ENCODE measurements at places on chromosomes 5 and 9. TPM values are rescaled to one million over a fixed set of nuclear protein-coding genes. Genes with fewer than 3 reads are reported as not detected.
A peak's percentile ranks its signal among the peaks of the same experiment; 100 is the strongest.

Gene HTR1A
- total RNA-seq: not detected

GRCh38 chr5:110338341-110339083, 388.0 kb downstream of the TMEM232 start:
- no peak for DNase-seq

- DNase-seq: no peak
Measured at GRCh38 chr5:148615644-148616275, 38.6 kb downstream of the HTR4 start.

Gene PTCH1
- 15.2 TPM for total RNA-seq

DNA sequence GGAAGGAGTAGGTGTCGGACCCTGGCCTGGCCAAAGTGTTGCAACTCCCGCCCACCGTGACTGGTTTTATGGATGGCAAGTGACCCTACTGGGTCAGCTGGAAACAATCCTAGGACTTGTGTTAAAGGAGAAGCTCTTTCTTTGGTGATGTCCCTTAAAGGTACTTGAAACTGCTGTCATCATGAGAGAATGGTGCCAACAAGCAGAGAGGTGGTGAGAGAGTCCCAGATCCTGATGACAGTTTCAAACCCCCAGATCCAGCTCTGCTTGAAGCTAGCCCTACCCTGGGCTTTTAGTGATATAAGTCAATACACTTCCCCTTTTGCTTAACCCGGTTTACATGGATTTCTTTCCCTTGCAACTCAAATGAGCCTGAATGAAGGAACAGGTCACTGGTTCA, 72.5 kb upstream of the UBTD2 start:
- no peak for DNase-seq

GRCh38 chr9:109249615-109250014, 71.2 kb downstream of the EPB41L4B start:
- no peak for DNase-seq

DNA sequence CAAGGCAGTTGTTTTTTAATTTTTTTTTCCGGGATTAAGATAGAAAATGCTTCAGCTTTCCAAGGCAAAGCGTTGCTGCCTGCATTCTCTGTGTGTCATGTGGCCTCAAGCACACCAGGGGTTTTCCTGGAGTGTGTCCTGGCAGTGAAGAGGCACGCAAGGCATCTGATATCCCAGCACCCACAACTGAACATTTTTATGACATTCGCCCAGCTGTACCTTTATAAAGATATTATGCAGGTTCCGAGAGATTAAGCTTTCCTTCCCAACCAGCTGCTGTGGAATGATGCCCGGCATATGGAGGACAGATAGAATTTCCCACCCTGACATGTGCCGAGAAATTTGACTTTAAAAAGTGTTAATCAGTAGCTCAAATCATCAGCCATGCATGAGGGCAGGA, 205.6 kb downstream of the GADD45G start:
- no peak for DNase-seq

- DNase-seq: no peak
Measured at GRCh38 chr9:389758-390157, 175.1 kb downstream of the DOCK8 start.

Gene GABRP
- not detected for total RNA-seq

DNA sequence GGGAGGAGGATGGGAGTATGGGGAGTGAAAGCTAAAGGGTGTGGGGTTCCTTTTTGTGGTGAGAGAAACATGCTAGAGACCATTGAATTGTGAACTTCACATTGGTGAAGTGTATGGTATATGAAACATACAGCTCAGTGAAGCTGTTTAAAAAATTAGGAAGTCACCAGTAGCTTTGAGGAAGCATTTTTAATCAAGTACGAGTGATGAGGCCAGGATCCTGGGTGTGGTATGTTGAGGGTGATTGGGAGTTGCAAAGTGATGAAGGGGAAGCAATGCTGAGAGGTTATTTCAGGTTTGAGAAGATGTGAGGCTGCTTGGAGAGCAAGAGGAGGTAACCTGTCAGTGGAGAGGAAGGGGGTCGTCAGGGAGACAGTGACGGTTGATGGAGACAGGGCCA, 22.7 kb upstream of the CLK4 start:
- no peak for DNase-seq

Gene PCDHGA2
- total RNA-seq: not detected

GRCh38 chr5:175746851-175747250, 89.0 kb downstream of the HRH2 start:
- peak; percentile 36 for DNase-seq

Gene SCAI
- 14.0 TPM for total RNA-seq

- DNase-seq: no peak
Measured at GRCh38 chr5:60510049-60510448, 189.9 kb downstream of the DEPDC1B start.

- DNase-seq: no peak
Measured at GRCh38 chr9:114117996-114118830, 19.1 kb upstream of the KIF12 start.

DNA sequence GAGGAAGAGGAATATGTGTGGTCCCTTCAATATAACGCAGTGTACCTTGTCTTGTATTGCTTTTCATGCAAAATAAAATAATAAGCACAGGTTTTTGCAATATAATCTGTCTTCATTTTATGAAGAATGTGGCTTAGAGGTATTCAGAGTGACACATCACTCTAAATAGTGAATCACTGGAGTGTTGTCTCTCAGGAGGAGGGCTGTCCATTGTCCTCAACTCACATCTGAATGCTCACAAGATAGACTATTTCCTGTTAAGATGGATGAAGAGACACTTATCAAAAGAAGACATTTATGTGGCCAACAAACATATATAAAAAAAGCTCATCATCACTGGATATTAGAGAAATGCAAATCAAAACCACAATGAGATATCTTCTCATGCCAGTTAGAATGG, 1147.5 kb upstream of the C9orf72 start:
- no peak for DNase-seq

GRCh38 chr9:18761742-18762300, 271.2 kb downstream of the SAXO1 start:
- DNase-seq: no peak

Gene INSL6
- total RNA-seq: not detected

GRCh38 chr9:111020594-111020993, 17.7 kb downstream of the LPAR1 start:
- DNase-seq: no peak

Gene MYMK
- total RNA-seq: not detected

DNA sequence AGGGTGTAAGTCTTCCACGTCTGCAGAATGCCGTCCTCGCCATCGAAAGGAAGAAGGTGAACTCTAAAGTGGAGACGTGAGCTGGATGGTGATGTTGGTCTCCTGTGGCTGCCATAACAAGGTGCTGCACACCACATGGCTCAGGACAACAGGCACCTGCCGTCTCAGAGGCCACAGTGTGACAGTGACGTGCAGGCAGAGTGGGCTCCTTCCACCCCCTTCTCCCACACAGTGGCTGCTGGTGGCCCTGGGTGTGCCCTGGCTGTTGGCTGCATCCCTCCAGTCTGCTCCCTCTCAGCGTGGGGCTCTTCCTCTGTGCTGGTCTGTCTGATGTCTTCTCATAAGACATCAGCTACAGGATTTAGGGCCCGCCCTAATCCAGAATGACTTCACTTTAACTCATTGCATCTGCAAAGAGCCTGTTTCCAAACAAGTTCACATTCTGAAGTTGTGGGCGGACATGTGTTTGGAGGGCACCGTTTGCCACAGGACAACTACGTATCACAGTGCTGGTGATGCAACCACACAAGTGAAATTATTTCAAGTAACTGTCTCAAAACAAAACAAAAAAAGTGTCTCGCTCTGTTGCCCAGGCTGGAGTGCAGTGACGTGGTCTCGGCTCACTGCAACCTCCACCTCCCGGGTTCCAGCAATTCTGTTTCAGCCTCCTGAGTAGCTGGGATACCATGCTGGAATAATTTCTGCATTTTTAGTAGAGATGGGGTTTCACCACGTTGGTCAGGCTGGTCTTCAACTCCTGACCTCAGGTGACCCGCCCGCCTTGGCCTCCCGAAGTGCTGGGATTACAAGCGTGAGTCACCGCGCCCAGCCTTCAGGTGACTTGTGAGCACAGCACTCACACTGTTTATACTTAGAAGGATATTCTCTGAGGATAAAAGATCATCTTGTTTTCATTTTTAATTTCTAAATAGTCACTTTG, 31.2 kb upstream of the CLPTM1L start:
- DNase-seq: no peak

Gene ENTPD2
- total RNA-seq: 32.5 TPM

Gene FBP2
- total RNA-seq: not detected

Gene IFNA21
- not detected for total RNA-seq

DNA sequence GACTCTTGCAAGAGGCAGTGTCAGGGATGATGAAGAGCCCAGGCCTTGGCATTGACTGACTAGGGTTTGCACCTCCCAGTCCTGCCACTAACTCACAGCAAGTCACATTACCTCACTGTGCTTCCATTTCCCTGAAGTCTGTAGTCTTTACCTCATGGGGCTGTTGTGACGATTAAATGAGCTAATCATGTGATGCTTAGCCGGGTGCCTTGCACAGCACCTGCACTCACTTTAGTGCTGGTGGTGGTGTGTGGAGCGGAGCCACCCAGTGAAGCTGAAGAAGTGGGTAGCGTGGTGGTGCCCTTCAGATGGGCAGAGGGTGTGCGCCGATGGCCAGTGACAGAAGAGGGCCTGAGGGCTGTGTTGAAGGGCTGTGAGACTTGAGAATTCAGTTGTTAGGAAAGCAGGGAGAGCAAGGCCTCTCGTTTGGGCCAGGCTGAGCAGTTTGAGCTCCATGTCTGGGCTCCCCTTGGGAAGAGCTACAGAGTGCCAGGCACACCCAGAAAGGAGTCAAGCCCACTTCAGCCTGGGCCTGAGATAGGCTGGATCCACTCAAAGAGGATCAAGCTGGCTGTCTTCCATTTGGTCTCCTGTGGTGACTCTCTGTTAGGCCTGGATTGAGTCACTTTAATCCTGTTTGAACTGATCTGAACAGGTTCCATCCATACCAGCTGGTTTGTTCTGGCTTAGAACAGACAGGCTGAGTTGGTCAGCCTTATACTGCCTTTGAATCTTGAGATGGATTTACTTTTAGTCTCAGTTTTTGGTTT, 42.5 kb downstream of the RALGPS1 start:
- peak; percentile 35 for DNase-seq

- DNase-seq: no peak
Measured at GRCh38 chr9:114025196-114025753, 52.8 kb downstream of the AMBP start.

GRCh38 chr9:36093384-36093783, 43.1 kb upstream of the GLIPR2 start:
- DNase-seq: no peak

Gene SVEP1
- 0.15 TPM for total RNA-seq

Gene RC3H2
- total RNA-seq: 53.8 TPM

- DNase-seq: no peak
Measured at GRCh38 chr5:33439905-33440481, 772 bp upstream of the TARS1 start.

DNA sequence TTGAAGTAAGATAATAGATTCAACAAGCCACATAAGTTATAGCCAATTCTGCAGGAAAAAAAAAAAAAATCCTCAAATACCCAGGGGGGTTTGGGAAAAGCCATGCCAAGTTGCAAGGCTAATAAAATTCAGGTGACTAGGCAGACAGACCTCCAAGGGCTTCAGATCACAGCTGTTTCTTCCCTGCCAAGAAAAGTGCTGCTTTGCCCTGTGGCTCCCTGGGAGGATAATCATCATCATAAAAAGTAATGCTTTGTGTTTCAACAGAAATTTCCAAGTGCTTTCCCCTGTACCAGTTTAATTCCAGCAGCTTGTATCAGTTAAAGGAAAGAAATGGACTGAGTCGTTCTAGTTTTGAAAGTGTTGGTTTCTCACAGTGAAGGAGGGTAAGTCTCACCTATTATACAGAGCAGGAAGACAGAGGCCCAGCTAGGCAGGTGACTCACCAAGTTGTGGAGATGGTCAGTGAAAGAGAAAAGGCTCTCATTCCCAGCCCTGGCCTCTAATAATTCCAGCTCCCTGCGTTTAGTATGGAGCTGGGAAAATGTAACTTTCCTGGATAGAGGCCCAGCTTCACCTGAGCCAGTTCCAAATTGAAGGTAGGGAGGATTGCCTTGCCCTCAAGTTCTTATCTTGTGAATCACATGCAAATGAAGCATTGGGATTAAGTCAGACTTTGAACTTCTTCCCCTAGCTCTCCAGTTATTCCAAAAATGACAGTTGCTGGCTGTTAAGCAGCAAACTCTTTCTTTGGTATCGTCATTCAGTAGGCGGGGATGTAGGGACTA, 263.4 kb downstream of the GRIA1 start:
- DNase-seq: no peak

Gene CCT5
- total RNA-seq: 489 TPM

DNA sequence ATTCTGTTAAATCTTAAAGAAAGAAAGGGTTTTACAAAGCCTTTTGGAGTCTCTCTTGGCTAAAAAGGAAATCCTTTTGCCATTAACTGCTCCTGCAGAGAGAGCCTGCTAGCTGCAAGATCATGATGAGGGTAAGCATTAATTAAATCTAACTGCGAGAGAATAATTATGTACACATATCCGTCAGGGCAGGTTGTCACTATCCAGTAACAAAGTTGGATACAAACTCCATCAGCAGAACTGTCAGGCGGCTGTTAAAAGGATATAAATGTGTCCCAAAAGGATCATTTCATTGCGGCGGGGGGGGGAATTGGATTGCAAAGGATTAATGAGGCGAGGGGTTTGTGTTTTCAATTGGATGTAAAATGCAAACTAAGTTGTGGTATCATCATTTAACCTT, 289.3 kb downstream of the ASTN2 start:
- DNase-seq: no peak

Gene SPINK6
- not detected for total RNA-seq

GRCh38 chr9:17625644-17626388, 47.0 kb downstream of the SH3GL2 start:
- DNase-seq: no peak

DNA sequence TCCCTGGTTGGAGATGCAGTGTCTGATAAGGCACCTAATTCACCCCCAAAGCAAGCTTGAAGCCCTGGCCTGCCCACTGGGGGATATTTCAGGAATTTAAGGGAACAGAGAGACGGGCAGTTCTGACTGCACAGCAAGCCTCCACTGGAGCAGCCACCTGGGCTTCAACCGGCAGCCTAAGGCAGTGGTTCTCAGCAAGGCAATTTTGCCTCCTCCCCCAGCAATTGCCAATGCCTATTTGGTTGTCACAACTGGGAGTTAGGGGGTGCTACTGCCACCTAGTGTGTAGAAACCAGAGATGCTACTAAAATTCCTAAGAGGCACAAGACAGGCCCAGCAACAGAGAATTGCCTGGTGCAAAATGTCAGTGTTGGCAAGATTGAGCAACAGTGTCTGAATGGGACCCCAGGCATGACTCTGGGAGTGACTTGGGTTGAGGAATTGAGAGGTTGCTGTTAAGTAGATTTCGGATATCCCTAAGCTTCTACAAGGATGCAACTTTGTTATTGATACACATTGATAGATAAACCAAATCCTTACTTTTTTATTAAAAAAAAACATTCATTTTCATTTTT, 58.7 kb upstream of the CTSL start:
- peak; percentile 23 for DNase-seq

GRCh38 chr9:13862654-13863053, 451.3 kb downstream of the NFIB start:
- DNase-seq: no peak

Gene SLC6A3
- total RNA-seq: not detected

DNA sequence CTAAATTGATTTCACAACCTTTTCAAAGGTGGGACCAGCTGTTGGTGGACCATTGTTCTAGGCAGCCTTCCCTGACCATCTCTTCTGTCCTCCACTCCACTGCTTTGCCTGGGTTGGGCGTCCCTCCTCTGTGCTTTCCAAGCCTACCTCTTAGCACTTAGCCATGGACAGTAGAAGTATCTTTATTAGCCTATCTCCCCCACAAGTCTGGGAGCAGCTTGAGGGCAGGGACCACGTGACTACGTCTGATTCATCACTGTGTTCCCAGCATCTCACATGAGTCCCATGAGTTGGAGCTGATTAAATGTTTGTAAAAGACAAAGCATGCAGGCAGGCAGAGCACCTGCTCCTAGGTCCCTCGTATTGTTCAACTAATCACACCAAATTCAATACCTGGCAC, 20.9 kb downstream of the MORN5 start:
- DNase-seq: peak; percentile 4

Gene OR1Q1
- not detected for total RNA-seq

Data from HCT116 (cell line).